ENCODE measurements at places on chromosomes 2 and 18. TPM values are rescaled to one million over a fixed set of nuclear protein-coding genes. Genes with fewer than 3 reads are reported as not detected.
A peak's percentile ranks its signal among the peaks of the same experiment; 100 is the strongest.

IL36B gene
- total RNA-seq: not detected

SLC35F5 gene
- total RNA-seq: 64.9 TPM

PSMA8 gene
- not detected for total RNA-seq

ZSCAN30 gene
- 30.1 TPM for total RNA-seq

GKN1 gene
- not detected for total RNA-seq

DQX1 gene
- 4.3 TPM for total RNA-seq

TNFRSF11A gene
- 3.0 TPM for total RNA-seq

DNA sequence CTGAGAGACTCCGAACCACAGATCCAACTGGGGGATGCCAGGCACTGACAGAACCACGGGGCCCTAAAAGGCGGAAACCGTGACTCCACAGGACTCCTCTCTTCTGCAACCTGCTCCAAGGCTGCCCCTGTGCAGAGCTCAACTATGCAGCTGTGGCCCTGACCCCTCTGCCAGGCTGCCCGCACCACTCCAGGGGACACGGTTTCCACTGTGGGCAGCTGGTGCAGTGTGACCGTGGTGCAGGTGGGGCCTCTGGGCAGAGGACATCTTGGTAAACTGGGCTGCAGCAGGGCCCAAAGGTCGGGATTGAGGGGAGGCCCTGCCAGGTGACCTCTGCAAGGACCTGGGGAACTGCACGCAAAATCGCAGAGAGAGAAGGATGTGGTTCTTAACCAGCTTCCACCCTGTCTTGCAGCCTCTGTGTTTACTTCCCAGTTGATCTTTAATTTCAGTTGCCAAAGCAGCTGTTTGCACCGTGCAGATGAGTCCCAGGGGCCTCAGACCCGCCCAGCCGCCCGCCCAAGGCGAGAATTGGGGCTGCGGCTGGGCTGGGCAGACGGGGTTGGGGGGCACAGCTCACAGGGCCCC is 104.6 kb upstream of the CTDP1 start:
- DNase-seq: no peak

- DNase-seq: no peak
Measured at GRCh38 chr18:56891116-56891515, 240.0 kb downstream of the WDR7 start.

- no peak for DNase-seq
Measured at GRCh38 chr2:120772261-120772660, 36.6 kb downstream of the GLI2 start.

GRCh38 chr2:239157269-239157668 is 243.6 kb downstream of the HDAC4 start:
- no peak for DNase-seq

DNA sequence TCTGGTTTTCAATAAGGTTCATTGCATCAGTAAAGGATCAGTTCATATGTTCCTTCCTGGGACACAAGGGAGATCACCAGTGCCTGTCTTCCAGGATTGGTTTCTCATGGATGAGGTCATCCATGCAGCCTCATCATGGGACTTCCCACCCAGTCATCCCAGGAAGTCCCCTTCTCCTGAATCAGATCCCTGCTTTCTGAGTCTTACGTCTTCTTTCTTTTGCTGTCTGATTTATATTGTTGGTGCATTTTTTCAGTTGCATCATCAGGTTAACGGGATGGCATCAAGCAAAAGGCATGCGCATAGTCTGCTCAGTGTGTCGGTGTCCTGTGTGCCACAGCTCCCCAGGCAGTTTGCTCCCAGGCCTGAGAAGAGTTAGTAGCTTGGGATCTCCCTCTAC is 105.9 kb downstream of the SOX11 start:
- DNase-seq: no peak

- no peak for DNase-seq
Measured at GRCh38 chr2:120384486-120385354, 38.8 kb downstream of the INHBB start.

- DNase-seq: no peak
Measured at GRCh38 chr2:135557530-135557929, 26.2 kb downstream of the R3HDM1 start.

- DNase-seq: no peak
Measured at GRCh38 chr18:55439056-55439455, 148.9 kb downstream of the TCF4 start.

- peak; percentile 49 for DNase-seq
Measured at GRCh38 chr2:175030380-175031271, 25.4 kb upstream of the CHN1 start.

DNA sequence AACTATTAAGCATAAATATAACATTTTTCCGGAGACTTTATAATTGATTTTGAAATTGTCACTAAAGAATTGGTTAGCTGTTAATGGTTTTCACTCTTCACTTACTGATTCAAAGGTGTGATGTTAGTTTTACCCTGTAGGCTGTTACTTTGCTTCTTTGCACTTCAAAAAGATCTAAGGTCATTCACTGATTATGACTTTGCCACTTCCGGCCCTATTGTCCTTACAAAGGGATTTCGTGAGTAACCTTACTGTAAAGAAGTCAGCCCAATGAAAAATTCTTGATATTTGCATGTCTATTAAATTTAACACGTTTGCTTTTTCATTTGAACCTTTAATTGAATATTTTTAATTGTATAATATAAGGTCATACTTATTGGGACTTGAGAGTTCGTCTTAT is 61.4 kb downstream of the GREB1L start:
- no peak for DNase-seq

GRCh38 chr2:190970873-190971506 is 43.0 kb downstream of the STAT1 start:
- no peak for DNase-seq

Measured in MCF 10A (cell line).